ENCODE measurements at places on chromosomes 7 and 10. TPM values are rescaled to one million over a fixed set of nuclear protein-coding genes. Genes with fewer than 3 reads are reported as not detected.

The UBN2 gene
- 2.6 TPM for total RNA-seq

The CHST12 gene
- total RNA-seq = 13.8 TPM

The FAM20C gene
- total RNA-seq = 37.6 TPM

The EEPD1 gene
- 47.4 TPM for total RNA-seq

The FANK1 gene
- total RNA-seq = 3.2 TPM

The DNAJB9 gene
- total RNA-seq = 13.4 TPM

The TAS2R3 gene
- total RNA-seq = not detected

Measured in A549 treated with DMSO at 1 μM for 4 hours (cell line).